ENCODE measurements at places on chromosomes 7 and 10.
A peak's percentile ranks its signal among the peaks of the same experiment; 100 is the strongest.

- DNase-seq, result no peak
These were observed 37.6 kb downstream of the GET4 start for GRCh38 chr7:913736-914520.

- DNase-seq, result no peak
These were observed 156.7 kb downstream of the PRKG1 start for GRCh38 chr10:51230887-51231585.

DNA sequence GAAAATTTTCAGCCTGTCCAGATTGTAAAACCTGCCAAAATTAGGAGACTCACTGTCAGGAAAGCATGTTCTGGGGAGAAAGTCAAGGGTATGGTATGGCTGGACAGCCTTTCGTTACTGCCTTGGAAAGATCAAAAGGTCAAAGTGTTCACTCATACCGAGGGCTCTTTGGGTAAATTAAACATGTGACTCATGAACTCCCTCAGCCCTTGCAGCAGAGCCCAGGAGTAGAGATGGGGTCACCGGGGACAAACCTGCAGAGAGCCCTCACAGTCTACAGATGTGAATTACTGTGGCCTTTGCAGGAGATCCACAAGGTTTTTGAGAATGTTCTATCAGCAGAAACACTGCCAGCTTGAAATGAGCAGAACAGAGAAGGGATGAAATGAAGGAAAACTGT, 275.7 kb downstream of the KLF6 start:
- no peak for DNase-seq

- DNase-seq, result peak; percentile 21
These were observed 118.5 kb downstream of the NKX6-2 start for GRCh38 chr10:132667342-132668047.

- no peak for DNase-seq
These were observed 158.1 kb downstream of the SNX13 start for GRCh38 chr7:17782216-17782549.

GRCh38 chr7:131027287-131027773, 293.3 kb upstream of the KLF14 start:
- DNase-seq, result no peak

- DNase-seq, result no peak
These were observed 76.9 kb downstream of the PARP12 start for GRCh38 chr7:139985811-139986210.

GRCh38 chr7:100157069-100157333, 1.5 kb downstream of the TRAPPC14 start:
- DNase-seq, result no peak

GRCh38 chr10:90743291-90743690, 114.5 kb downstream of the HTR7 start:
- DNase-seq, result no peak

- DNase-seq, result no peak
These were observed 199.6 kb upstream of the MKI67 start for GRCh38 chr10:128325788-128326187.

DNA sequence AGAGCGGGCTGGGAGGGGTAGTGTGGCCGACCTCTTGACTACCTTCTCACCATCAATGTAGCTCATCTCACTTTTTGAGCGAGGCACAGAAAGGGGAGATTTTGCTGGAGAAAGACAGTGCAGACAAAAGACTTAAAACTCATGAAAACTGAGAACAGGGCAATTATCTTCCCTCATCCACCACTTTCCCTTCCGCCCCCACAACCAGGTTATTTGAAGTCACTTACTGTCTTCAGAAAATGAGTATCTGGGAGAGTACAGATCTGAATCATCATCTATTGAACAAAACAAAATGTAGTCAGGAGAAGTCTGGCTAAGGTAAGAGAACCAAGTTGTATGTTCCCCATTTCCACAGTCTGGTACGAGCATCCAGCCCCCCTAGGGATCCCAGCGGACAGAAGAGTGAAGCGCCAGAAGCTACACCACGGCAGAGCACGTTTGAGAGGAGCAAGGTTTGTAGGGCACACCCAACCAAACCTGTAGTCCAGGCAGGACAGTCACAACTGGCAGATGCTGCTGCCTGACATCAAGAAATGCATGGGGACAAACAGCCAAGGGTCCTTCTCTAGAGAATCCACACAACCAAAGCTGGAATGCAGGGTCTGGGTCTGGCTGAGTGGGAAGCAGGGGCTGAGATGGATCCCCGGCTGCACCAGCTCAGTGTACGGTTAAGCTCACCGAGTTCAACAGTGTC, 93.4 kb upstream of the PDLIM1 start:
- no peak for DNase-seq

DNA sequence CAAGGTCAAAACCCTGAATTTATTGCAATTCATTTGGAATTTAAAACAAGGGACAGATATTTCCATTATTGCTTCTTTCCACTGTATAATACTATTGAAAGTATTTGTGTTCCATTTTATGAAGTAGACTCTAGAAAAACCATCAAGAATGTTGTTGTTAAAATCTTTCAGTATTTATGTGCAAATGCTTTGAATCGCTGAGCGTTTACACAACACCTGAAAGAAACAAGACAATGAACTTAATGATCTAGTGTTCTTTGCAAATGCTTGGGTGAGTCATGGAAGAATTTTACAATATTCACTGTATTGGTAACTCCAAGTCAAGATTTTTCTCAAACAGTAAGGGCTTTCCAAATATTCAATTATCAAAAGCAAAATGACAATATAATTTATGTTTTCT, 97.1 kb downstream of the VIPR2 start:
- DNase-seq, result no peak

- DNase-seq, result no peak
These were observed 37.8 kb downstream of the HHEX start for GRCh38 chr10:92727550-92727949.

- DNase-seq, result no peak
These were observed 169.0 kb upstream of the TMEM229A start for GRCh38 chr7:124201768-124202349.

DNA sequence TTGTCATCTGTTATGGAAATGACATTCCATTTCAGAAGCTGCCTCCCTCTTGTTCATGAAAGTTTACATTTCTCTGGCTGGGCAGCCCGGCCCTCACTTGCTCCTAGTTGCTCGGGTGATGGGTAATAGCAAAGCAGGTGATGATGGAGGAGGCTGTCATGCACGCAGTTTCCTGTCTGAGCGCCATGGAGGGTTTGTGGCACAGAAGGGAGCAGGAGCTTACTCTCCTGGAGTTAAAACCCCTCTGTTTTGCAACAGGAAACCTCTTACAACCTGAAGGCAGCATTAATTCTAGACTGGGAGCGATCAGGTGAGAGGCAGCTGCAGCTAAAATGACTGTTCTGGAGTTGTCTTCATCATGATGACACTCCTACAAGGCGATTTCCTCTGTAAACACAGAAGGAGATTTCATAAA, 34.1 kb upstream of the MKI67 start:
- DNase-seq, result no peak

GRCh38 chr10:52654201-52654600, 118.4 kb downstream of the MBL2 start:
- no peak for DNase-seq

DNA sequence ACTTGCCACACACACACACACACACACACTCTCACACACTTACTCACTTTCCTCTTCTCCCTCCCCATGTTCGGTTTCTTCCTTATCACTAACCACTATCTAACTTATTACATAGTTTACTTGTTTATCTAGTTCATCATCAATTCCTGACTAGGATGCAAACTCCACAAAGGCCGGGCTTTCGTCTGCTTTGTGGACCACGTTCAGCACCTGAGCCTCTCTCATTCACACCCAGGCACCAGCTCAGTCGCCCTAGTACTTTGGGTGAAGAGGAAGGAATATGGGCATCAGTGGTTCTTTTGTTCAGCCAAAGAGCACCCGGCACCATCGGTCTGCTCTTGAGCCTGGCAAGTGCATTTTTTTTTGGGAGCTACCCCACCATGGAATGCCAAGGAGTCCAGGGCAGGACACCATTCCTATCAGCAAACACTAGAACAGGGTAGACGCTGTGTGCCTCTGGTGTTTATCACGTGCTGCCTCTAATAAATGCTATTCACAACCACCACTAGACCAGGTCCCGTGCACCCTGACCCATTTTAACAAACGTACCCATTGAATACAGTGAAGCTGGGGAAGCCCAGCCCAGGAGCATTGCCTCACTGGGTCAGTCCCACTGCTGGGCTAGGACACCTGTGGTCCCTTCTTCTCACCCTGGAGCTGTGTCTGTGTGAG, 2.2 kb downstream of the C10orf67 start:
- no peak for DNase-seq

GRCh38 chr7:20216406-20217036, 663 bp downstream of the MACC1 start:
- no peak for DNase-seq

GRCh38 chr10:116730464-116731260, 11.7 kb downstream of the HSPA12A start:
- DNase-seq, result no peak

DNA sequence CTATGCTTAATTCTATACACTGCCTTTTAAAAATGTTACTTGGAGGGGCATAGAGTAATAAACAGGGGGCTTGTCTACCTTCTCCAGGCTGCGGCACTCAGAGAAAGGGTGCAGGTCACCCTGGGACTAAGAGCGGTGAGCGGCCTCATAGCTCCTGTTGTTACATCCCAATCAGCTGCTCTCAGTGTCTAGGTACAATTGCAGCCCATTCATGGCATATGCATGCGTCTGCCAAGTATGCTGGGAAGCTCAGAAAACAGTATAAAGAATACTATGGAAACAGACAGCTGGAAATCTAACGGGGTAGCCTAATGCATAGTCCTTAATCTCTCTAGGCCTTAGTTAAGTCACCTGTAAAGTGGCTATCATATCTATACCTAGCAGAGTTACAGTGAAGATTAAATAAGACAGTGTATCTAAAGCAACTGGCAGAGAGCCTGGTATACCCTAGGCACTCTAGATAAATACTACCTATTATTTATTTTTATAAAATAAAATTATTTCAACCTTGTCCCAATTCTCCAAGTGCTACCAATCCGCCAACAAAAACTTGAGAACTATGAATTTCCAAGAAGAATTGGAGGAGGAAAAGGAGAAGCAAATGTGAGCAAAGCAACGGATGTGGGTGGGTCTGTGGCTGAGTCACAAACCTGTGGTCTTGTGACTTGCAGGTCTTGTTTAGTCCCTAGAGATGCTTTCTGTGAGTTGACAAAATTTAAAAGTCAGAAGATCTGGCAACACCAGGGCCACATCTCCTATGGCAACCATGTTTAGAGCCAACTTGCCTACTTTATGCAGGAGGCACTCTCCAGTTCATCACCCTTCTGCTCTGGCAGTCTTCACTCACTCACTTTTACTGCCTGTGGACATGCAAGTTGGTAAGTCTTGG, 183.0 kb downstream of the RAPGEF5 start:
- DNase-seq, result no peak

GRCh38 chr7:150382123-150382843, 3.2 kb downstream of the ZNF775 start:
- DNase-seq, result no peak

- DNase-seq, result no peak
These were observed 46.1 kb upstream of the RAB18 start for GRCh38 chr10:27457966-27458365.
